ENCODE measurements at places on chromosomes 2 and 18.

- DNase-seq: peak; percentile 40
Observed at GRCh38 chr2:218569038-218569431, 396 bp downstream of the CNOT9 start.

DNA sequence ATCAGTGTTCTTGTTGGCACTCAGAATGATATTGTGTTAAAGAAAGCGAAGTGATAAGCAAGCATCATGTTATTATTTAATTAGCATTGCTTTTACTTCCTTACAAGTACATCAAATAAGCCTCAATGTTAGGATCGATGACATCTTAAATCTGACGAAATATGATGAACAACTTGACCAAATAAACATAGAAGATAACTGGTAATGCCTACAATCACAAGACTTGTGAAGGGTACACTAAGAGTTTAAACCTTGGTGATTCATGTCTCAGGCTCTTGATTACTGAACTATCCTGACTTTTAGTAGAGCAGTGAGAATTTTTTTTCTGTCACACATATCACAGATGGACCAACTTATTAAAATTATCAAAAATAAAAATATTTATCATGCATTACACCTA lies 500.8 kb upstream of the ZEB2 start:
- no peak for DNase-seq

- DNase-seq: no peak
Observed at GRCh38 chr2:43083710-43084698, 142.4 kb downstream of the ZFP36L2 start.

DNA sequence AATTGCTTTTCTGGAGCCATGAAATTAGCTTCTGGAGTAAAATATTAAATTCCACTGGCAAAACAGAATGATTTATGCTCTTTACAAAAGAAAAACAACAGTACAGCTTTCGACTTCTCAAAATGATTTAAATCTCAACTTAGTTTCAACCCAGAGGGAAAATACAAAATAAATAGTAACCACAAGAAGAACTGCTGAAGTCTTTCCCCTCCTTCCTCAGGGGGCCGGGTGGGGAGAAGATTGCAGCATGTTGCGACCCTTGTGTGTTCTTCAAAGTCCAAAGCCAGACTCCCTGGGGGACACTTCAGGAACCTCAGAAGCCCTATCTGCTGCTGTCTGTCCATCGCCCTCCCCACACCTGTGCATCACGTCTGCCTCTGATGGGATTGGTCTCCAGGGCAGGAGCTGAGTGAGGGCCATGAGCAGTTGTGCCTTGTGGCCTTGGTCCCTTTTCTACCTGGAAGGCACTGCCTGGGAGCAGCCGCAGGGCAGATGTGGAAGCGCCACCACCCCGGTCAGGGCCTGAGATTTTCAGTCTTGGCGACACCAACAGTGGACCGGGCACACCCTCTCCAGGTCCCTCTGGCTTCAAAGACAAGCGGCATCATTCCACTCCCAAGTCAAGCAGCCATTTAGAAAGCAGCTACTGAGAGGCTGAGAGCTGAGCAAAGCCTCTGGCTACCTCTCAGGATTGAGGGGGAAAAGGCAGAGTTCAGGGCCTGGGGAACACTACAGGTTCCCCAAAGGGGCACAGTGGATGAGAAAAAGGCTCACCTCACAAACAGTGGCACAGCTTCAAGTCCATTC lies 210.1 kb upstream of the RAB6C start:
- no peak for DNase-seq

- no peak for DNase-seq
Observed at GRCh38 chr2:189500456-189501160, 59.3 kb downstream of the WDR75 start.

DNA sequence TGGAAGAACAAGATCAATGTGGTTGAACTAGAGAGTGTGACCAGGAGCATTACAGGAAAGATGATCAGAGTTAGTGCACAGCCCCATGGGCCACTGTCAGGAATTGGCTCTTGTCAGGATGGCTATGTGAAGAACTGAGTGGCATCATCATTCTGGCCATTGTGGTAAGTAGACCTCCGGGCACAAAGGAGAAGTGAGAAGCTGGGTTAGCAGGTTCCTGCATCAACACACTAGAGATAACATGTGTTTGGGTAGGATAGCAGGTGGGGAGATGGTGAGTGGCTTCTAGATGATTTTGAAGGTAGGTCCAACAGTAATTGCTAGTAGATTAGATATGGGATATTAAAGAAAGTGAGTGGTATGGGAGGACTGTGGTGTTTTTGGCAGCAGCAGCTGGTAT lies 408.2 kb downstream of the TSN start:
- DNase-seq: no peak

GRCh38 chr2:235924675-235925063 lies 243.5 kb downstream of the GBX2 start:
- no peak for DNase-seq

GRCh38 chr18:76564117-76564516 lies 69.1 kb upstream of the ZNF516 start:
- DNase-seq: no peak

- no peak for DNase-seq
Observed at GRCh38 chr2:165762723-165763122, 31.3 kb downstream of the GALNT3 start.

GRCh38 chr18:13436576-13436975 lies 218.0 kb downstream of the LDLRAD4 start:
- DNase-seq: no peak

DNA sequence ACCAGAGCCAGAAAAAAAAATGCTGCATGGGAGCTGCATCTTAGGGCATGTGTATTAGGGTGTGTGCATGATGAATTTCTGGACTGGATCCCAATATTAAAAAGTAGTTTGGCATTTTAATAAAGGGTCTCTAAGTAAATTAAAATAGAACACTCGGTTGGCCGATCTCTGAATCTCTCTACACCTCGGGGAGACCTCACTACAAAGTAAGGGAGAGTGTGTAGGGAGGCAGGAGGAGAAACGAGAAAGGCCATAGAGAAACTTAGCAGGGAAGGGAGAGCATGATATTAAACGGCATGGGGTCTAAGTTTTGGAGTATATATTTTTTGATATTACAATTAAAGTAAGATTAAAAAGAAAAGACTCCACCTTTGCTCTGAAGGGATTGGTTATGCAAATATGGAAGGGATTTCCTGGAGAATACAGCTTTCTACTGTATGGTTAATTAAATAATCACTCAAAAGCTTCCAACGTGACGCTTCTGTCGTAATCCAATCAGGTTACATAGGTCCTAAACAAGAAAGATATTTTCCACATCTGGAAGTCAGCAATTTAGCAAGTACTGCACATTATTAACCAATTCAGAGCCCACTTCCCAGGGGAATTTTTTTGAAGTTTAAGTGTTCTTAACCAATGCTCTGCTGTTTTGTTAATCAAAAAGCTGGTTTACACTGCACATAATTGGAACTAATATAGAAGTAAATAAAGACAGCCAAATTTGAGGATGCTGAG lies 1.0 kb upstream of the ZEB2 start:
- DNase-seq: no peak

DNA sequence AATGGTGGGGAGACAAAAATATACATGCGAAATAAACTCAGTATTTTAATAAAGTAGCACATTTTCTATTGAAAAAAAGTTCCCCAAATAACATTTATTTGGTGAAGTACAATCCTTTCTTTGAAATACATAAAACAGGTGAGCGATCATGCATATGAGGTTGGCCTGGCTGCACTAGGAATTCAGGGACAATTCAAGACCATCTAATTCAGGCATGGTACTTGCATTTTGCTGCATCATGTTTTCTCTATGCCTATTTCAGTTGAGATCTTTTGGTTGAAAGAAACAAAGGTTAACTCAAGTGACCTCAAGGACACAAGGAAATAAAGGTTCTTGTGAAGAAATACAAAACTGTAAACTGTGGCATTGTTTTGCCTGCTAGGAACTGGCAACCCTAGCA lies 19.8 kb upstream of the TAF4B start:
- DNase-seq: no peak

GRCh38 chr2:62722679-62723078 lies 17.2 kb downstream of the EHBP1 start:
- DNase-seq: no peak

- no peak for DNase-seq
Observed at GRCh38 chr2:79099140-79099686, 11.4 kb upstream of the REG1B start.

DNA sequence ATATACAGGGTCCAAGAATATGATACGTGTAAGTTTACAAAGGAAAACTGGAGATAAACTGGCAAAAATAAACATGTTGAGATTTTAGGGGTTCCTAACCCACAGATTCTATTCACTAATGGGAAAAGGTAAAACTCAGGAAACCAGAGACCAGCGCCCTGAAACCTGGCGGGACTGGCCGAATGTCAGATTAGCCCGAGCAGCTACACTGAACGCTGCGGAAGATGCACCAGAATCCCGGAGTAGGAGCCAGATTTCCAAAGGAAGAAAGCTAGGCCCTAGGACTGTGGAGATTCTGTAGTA lies 679 bp upstream of the WDR75 start:
- DNase-seq: no peak

DNA sequence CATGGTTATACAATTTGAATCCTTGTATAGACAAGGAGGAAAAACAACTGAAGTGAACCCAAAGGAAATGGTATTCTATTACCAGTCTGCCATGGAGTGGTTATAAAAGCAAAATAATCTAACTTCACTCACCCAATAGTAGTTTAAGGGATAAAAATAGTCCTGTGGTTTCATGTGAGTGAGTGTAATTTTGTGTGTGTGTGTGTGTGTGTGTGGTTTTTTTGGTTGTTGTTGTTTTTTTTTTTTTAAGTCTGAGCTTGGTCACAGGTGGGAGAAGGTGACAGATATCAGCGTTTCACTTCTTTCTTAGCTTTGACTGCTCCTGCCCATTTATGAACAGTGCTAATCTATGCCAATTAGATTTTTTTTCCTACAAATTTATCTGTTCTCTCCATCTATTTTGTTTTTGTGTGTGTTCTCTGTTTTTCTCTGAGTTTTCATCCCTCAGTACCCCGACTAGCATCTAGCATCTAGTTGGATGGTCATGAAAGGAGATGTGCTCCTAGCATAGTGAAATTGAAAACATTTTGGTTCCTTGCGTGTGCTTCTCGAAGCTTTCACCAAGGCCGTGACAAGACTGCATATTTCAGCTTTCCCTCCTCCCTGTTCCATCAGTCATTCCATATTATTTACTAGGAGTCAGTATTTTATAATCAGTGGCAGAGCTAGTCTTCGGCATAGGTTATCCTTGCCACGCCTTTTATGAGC lies 200.1 kb upstream of the DTNA start:
- no peak for DNase-seq

- no peak for DNase-seq
Observed at GRCh38 chr18:5030636-5031035, 166.4 kb downstream of the AKAIN1 start.

DNA sequence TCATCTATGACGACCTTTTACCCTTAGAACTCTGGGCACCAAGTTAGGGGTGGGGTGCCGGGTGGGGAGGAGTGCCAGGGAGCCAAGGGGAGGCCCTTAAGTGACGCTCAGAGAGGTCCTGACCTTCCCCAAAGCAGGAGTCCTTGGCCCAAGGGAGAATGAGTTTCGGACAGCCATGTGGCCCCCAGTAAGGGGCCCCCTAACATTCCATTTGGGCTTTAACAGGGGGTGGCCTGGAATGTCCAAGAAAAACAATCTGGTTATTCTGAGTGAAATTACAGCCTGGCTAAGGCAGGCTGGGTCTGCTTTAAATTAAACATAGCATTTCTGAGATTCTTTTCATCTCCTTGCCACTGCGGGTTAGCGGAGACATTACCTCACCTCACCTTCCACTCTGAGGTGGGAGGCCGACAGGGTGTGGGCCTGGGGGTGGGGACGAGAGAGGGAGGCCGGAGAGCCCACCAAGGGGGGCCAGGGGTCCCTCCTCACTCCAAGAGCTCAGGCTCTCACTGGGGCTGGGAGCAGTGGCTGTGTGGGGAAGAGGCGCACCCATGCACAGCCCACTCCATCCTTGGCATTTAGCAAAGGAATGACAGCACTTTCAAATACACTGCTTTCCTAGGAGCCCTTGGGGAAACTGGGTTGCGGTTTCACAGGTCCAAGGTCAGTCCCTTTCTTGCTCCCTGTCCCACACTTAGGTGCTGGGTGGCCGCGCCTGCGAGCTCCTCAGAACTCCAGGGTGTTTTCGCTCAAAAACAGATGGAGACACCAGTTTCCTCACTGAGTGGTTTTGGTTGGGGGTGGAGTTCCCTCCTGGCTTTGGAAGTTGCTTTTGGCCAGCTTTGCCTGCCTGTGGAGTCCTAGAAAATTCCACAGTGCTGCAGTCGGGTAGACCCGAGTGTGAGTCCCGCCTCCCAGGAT lies 107.4 kb downstream of the POLR1A start:
- no peak for DNase-seq

DNA sequence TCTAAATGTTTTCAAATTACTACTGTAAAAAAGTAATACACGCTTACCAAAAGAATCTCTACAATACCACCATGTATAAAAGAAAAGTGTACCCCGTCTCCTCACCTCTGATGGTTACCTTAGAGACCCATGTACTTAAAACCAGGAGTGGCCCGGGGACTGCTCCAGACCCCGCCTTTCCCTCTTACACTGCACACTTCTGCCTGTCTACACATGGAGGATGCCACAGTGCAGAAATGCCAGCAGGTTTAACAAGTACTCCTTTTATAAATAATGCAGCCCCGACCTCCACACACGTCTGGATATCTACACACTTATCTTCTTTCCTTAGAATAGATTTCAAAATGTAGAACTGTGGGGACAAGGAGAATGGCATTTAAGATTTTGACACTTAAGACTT lies 5.3 kb downstream of the HDAC4 start:
- DNase-seq: no peak

GRCh38 chr2:152573168-152573567 lies 144.1 kb downstream of the PRPF40A start:
- DNase-seq: peak; percentile 37

All from stimulated activated CD4-positive, alpha-beta T cell treated with anti-CD3 and anti-CD28 coated beads, TNF-alpha, amount 100 ng/mL, for 48 hours (primary cell).